IPS-NIHi11 (cell line): ENCODE measurements at places on chromosomes 16 and 17.

DNA sequence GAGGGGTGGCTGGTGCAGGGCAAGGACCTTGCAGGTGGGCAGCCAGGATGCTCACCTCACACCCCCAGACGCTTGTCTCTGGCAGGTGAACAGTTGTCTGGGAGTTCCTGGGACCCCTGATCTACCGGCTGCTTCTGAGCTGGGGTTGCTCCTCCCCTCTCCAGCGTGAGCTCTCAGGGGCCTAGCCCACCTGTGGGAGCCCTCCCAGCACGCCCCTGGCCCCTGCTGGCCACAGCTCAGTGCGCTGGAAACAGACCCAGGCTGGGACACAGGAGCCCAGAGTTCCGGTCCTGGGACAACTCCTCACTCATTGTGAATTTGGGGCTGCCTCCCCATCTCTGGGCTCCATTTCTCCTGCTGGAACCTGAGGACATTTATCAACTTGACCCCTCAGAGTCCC lies 30.3 kb downstream of the ARHGAP23 start:
- DNase-seq, result no peak

DNA sequence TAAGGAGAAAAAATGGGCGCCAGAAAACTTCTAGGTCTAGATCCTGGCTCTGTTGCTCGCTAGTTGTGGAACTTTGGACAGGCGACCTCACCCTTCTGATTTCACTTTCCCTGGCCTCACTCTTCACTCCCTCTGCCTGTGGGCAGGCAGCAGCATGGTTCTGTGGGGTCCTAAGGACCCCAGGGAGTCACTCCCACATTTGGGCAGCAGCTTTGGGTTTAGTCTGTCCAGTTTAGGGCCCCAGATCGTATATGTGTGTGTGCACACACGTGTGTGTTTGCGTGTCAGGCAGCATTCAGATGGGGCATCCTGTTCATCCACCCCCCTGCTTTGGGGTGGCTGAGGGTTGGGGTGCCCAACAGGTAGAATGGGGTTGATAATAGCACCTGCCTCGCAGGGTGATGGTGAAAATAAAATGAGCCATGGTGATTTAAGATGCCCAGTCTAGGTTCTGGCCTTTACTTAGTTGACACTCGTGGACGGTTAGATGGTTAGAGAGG lies 102.2 kb downstream of the RAB11FIP4 start:
- no peak for DNase-seq

DNA sequence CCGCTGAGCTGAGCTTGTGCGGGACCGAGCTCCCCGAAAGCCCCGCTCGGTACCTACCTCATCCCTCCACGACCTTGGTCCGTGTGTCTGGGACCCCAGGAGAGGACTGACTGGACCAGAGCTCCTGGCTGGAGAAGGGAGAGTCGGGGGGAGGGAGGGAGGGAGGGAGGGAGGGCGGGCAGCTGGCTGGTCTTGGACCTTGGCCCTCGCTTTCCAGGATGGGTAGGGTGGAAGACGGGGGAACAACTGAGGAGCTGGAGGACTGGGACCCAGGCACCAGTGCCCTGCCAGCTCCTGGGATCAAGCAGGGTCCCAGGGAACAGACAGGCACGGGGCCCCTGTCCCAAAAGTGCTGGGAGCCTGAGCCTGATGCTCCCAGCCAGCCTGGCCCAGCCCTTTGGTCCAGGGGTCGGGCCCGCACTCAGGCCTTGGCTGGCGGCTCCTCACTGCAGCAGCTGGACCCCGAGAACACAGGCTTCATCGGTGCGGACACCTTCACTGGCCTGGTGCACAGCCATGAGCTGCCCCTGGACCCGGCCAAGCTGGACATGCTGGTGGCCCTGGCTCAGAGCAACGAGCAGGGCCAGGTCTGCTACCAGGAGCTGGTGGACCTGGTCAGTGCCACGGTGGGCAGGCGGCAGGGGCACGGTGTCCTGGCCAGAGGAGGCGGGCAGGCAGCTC lies 553 bp downstream of the RHBDL1 start:
- DNase-seq, result no peak

DNA sequence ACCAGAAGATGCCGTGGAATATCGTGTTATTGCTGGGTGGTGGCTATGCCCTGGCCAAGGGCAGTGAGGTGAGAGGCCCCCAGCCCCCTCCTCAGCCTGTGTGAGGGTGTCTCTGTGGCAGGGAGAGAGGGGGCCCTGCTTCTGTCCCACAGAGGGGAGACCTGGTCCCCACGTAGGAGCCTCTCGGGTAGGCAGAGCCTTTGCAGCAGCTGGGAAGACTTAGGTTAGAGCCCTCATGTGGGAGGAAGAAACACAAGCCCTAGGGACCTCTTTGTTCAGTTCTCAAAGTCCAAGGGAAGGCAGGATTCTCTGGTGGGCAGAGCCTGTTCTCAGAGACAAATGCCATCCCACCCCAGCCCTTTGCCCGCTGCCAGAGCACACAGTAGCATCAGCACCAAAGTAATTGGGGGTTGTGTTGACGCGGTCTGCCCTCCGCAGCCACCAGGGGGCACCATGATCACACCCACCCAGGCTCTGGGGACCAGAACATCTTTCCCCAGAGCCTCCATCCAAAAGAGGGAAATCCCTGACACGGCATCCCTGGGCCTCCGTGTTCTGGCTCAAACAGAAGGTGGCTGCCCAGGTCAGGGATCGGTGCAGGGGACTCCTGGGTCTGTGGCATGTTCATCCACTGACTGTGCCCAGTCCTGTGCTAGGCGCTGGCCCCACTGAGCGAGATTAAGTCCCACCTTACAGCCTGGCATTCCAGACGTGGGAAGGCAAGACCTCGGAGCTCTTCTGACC lies 11.5 kb upstream of the FOXN1 start:
- peak; percentile 96 for DNase-seq

GRCh38 chr16:85554889-85555718 lies 58.0 kb upstream of the GSE1 start:
- DNase-seq, result peak; percentile 75

GRCh38 chr17:66775881-66776400 lies 59.0 kb upstream of the CACNG5 start:
- no peak for DNase-seq

- DNase-seq, result no peak
These were observed 124.9 kb downstream of the CMIP start for GRCh38 chr16:81569361-81570034.

DNA sequence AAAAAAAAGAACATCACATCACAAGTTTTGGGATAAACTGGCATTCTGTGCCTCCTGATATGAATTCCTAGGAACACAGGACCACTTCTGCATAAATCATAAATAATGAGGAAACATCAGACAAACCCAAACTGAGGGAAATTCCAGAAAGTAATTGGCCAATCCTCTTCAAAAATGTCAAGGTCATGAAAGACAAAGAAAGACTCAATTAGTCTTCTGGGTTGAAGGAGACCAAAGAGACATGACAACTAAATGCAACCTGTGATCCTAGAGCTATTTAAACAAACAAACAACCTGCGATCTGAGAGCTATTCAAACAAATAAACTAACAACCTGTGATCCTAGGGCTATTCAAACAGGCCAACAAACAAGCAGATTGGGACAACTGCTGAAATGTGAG lies 144.3 kb downstream of the VPS53 start:
- no peak for DNase-seq

GRCh38 chr17:80189611-80190010 lies 19.8 kb downstream of the CARD14 start:
- DNase-seq, result no peak

DNA sequence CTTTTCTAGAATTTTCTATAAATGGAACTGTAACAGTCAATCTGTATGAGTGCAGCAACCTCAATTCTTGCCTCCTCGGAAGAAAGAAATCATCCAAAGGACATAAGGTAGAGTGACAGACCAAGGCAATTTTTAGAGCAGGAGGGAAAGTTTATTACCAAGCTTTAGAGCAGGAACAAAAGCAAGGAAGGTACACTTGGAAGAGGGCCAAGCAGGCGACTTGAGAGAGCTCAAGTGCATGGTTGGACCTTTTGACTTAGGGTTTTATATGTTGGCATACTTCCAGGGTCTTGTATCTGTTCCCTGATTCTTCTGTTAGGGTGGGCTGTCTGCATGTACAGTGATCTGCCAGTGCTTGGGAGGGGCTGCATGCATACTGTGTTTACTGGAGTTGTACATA lies 50.3 kb downstream of the SCNN1G start:
- DNase-seq, result no peak

- no peak for DNase-seq
These were observed 17.4 kb downstream of the CYB5D2 start for GRCh38 chr17:4160294-4160859.

DNA sequence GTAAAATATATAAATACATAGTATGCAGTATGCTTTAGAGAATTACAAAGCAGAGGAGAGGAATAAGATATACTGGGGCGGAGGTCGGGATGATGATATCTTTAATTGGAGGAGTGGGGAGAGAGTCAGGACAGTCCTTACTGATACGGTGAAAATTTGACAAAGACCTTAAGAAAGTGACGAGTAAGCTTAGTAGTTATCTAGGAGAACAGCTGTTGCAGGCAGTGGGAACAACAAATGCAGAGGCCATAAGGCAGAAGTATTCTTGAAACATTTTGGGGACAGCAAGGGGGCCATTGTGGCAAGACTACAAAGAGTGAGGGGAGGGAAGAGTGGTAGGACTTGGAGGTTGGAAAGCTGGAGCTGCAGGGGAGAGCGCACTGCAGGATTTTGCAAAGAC lies 22.3 kb upstream of the CDC6 start:
- DNase-seq, result no peak

DNA sequence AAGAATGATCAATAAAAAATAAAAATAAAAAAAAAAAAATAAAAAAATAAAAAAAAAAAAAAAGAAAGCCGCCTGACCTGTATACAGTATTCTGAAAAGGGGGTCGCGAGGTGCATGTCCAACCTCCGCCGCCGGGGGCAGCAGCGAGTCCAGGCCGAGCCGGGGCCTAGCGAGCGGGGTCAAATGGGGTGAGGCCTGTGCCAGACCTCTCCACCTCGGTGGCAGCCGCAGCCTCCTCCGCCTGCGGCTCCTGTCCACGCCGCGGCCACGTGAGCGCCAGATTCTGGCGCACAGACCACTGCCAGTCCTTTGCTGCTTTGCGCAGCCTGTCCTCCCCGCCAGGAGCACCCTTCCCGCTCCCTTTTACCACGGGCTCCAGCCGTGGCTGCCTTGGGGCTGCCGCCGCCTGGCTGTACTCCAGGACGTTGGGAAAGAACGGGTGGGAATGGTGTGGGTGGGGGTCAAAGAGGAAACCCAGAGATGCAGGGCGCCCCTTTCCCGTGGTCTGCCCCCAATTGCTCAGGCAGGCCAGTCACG lies 2.4 kb upstream of the BCKDK start:
- peak; percentile 91 for DNase-seq

DNA sequence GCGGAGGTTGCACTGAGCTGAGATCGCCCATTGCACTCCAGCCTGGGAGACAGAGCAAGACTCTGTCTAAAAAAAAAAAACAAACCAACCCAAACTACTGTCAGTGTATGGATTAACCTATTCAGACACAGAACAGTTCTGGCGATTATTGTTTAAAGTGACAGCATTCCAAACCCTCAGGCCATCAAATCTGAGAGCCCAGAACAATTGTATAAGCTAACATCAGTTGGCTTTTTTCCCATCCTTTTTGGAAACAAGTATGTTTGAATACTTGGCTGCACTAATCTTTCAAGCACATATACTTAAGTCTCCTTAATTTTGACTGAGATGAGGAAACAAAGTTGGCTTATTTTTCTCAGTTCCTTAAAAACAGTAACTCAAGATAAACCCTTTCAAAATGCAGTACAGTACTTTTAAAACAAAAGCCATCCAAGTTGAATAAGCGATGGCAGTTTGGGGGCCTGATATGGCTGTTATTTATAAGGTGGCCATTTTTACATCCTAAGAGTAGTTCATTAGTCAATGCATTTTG lies 1.4 kb downstream of the ZSWIM7 start:
- no peak for DNase-seq

GRCh38 chr17:18230288-18231141 lies 5.1 kb downstream of the LLGL1 start:
- DNase-seq, result no peak

GRCh38 chr17:74605361-74605760 lies 13.3 kb upstream of the CD300LD start:
- no peak for DNase-seq

DNA sequence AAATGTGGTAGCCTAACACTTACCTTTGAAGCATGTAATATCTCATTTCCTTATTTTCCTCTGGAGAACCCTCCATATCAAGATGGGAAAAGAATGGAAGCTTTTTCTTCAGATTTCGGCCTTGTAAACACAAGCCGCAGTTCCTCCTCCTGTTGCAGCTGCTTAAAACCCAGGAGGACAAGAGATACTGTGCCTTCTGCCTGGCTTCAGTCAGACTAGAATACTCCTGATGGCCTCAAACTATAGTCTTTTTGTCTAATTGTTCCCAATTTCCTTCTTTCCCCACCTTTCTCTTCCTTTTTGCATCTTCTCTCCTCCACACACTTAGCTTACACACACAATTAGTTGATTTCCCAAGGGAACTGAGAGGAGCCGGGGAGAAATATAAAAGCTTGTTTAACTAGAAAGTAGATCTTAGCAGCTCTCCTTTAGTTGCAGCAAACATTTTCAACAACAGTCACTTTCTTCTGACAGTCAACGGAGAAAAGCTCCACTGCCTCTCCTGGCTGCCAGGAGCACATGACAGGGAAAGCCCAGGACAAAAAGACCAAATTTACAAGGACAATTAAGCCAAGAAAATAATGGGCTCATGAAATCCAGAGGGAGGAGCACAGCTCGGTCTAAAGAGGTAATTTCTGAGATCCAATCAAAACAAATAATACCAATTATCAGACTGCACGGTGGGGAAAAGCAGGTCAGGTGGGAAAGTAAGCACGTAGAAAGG lies 76.4 kb upstream of the C17orf78 start:
- DNase-seq, result no peak

DNA sequence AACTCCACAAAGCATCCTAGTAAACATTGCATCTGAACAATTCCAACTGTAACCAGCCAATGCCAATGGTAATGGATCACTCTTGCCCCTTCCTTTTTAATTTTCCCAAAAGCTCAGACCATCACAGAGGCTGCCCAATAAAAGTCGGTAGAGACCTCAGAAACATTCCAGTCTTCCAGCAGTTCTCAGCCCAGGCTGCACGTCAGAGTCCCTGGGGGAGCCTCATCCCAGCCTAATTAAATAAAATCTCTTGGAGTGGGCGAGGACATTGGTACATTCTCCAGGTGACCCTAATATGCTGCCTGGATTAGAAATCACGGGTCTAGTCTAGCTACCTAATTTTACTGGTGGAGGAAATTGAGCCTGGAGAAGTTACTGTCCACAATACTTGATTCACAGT lies 117.1 kb upstream of the MYOCD start:
- DNase-seq, result no peak

GRCh38 chr17:41594363-41594915 lies 7.7 kb upstream of the KRT14 start:
- no peak for DNase-seq
